ENCODE measurements at places on chromosomes 2 and 18.

- no peak for DNase-seq
Observed at GRCh38 chr2:182818501-182818900, 47.9 kb downstream of the FRZB start.

GRCh38 chr2:241003369-241003768 is 5.0 kb downstream of the SNED1 start:
- no peak for DNase-seq

DNA sequence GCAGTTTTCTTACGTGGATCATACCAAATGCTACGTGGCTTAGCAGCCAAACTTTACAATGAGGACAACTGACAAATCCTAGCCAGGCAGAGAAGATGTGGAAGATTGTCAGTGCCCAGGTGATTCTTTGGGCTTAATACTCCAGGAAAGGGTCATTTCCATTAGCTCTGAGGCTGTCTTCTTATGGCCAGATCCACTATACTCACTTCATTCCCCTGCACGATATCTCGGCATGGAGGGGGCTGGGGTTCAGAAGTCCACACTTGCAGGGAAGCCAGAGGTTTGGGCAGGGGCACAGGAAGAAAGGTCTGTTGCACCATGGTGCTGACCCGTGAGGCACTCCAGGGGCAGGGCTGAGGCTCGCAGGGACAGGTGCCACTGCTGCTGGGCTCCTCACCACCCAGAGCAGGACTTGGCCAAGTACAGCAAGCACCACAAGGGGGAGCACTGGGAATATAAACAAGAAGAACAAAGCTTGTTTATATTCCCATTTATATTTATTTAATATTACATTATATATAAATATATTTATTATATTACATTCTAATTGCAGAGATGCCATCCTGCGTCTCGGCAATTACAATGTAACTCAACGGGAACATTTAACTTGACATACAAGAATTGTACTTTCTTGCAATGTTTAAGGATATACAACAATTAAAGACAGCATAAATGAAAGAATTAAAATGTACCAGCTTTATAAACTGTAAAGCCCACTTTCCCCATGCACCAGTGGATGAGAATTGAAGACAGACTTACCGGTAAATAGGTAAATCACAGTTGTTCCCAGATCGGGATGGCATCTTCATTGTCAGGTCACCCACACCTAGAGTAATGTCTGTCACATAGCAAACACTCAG is 27.2 kb downstream of the CLUL1 start:
- DNase-seq, result no peak

GRCh38 chr2:58138396-58139030 is 91.9 kb downstream of the VRK2 start:
- no peak for DNase-seq

DNA sequence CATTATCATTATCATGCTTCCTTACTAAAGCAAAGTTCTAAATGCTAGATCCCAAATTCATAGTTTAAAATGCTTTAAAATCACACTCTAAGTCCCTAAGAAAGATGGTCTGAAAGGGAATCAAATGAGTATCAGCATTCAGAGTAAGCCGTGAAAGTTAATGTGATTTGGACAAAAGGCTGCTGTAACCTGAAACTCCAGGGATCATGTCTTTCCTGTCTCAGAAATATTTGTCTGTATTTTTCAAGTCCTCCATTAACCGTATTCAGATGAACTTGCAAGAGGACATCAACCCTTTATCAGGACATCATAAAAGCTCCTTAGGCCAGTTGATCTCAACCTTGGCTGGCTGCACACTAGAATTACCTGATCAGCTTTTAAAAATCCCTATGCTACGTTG is 324.3 kb upstream of the PKDCC start:
- DNase-seq, result no peak

DNA sequence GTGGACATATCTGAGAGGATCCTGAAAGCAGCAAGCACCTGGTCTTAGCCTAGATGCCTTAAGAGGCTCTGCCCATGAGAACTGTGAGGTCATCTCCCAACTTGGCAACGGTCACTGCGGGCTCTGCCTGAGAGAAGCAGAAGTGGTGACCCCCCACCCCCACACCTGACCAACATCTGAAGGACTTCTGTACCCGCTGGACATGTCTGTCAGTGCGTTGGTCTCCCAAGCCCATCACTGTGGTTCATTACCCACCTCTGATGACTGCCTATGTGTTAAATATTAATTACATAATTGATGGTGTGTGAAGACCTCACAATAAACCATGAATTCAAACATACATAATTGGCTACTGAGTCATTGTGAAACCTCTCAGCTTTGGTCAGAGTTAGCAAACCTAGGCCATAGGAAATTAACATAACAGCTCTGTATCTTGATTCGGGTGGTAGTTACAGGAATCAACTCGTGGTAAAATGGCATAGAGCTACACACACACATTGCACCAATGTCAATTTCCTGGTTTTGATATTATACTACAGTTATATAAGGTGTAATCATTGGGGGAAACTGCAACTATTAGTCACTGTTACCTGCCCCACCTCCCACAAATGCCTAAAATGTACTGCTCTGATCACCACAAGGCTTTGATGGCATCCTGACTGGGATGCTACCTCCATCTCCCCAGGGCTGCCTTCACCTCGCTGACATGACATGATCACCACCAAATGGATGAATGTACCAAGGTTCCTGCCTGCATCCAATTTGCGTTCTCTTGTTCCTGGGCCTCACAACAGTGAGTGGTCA is 4.3 kb upstream of the GALNT1 start:
- DNase-seq, result no peak

DNA sequence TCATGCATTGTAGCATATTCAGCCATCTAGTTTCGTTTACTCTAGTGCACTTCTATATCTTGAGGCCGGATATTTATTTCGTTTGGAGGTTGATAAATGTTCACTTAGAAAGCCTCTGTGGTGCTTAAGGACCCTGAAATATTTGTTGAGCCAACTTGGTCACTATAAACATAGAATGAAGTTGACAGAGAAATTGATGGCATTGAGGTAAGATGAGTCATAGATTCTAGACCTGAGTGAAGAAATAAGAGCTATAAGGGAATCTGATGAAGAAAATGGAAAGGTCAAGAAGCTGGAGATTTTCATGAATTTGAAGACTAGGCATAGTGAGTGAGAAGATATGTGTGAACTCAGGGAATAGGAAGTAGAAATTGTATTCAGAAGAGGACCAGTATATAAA is 35.9 kb downstream of the EPC2 start:
- DNase-seq, result no peak

- no peak for DNase-seq
Observed at GRCh38 chr18:68796936-68797690, 767 bp upstream of the CCDC102B start.

DNA sequence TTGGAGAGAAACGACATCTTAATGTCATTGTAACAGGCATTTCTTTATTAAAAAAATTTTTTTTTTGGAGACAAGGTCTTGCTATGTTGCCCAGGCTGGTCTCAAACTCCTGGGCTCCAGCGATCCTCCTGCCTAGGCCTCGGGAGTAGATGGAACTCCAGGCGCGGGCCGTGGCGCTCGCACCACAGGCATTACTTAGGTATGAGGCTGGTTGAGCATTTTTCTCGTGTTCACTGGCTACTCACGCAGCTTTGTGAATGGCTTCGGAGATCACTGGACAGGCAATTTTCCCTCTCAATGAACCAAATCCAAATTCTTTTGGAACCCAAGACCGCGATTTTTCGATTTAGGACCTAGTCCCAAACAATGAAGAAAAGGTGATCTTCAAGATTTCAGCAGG is 795 bp upstream of the TCF7L1 start:
- no peak for DNase-seq

DNA sequence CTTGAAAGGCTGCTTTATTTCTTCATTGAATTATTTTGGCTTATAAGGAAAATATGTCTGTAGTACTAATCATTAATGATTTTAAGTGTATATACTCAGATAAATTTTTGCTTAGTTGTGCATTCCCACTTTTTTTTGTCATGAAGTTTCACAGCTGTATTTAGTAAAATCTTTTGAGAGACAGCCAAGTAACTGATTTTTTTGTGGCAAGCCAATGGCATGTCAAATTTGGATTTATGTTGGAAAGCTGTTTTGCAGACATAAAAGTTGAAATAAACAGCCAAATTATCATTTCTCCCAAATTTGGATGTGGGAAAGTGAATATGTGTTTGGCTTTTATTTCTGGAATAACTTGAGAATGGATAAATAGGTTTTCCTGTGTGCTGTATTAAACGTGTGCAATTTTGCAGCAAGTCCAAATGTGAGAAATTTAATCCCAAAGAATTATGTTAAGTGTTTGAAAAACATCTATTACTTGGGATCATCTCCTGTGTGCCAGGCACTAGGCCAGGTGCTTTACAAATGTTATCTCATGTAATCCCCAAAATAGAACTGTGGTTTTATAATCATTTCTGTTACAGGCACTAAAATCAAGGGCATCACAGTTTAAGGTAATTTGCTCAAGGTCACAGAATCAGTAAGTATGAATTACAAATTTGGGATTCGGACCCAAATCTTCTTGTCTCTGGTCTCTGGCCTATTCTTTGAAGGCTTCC is 160.4 kb downstream of the PTPRM start:
- DNase-seq, result no peak

- no peak for DNase-seq
Observed at GRCh38 chr2:67213270-67213670, 183.9 kb upstream of the ETAA1 start.

- no peak for DNase-seq
Observed at GRCh38 chr2:213281156-213281555, 3.1 kb upstream of the SPAG16 start.

GRCh38 chr2:239249776-239250175 is 151.0 kb downstream of the HDAC4 start:
- DNase-seq, result no peak

DNA sequence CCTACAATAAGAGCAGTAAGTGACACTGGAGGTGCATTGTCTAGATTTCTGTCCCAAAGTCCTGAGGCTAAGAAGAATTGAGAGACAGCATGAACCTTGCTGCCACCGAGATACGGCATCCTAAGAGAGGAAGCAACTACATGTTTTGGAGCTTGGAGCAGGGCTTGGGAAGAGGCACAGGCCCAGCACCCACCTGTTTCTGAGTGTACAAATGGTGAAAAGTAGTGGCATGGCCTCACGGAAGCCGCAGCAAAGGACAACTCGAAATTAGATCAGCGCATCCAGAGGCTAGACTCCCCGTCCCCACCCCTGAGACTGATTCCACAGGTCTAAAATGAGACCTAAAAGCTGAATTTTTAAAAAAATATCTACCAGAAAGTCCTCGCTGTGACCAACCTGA is 127.5 kb downstream of the PTGR3 start:
- DNase-seq, result no peak

DNA sequence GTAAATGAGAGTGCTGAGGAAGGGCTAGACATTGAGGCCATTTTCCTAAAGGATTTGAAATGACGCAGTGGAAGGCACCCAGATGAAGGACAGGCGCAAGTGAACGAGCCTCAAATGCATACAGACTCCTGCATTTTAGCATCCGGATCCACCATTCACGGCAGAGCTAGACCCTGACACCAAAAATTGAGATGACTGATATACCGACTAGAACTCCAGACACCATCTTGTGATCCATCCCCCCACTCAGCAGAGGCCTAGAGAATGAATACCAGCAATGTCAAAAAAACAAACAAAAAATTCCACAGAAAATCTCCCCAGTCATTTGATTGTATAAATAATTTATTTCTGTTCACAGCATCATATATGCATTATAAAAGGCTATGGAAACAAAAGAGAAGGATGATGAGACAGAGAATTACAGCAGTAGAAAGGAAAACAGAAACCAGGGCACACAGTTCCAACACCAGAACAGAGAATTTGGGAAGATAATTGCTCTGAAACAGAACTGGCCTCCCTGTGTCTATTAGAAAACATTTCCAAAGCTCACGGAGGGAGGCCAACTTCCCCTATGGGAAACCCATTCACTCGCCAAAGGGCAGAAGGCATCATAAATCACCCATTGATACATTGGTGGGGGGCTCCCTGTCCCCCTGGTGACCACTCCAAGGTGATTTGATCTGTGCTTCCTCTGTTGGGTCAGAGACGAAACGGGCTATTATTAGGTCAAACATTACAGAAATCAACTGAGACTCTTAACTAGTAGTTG is 4.0 kb downstream of the ARL4C start:
- DNase-seq, result no peak

Measured in esophagus squamous epithelium (tissue), 5 donors.